Left lung (tissue), 14 donors: ENCODE measurements at places on chromosomes 2 and 18. TPM values are rescaled to one million over a fixed set of nuclear protein-coding genes. Genes with fewer than 3 reads are reported as not detected.

LOXL3 gene
- polyA plus RNA-seq, result 9.8 TPM

ADD2 gene
- 7.3 TPM for polyA plus RNA-seq

EPHA4 gene
- 21.3 TPM for polyA plus RNA-seq

SERPINB4 gene
- not detected for polyA plus RNA-seq

FBLN7 gene
- polyA plus RNA-seq, result 13.1 TPM

HNMT gene
- 80.0 TPM for polyA plus RNA-seq

CCDC148 gene
- polyA plus RNA-seq, result 5.1 TPM

SERPINB13 gene
- not detected for polyA plus RNA-seq

SNED1 gene
- polyA plus RNA-seq, result 81.0 TPM

KIAA2012 gene
- polyA plus RNA-seq, result 0.46 TPM

LCT gene
- polyA plus RNA-seq, result 0.15 TPM

FHOD3 gene
- 1.8 TPM for polyA plus RNA-seq
